ENCODE measurements at places on chromosomes 3 and 15.

- DNase-seq, result no peak
Observed at GRCh38 chr3:18886331-18886730, 262.0 kb upstream of the KCNH8 start.

DNA sequence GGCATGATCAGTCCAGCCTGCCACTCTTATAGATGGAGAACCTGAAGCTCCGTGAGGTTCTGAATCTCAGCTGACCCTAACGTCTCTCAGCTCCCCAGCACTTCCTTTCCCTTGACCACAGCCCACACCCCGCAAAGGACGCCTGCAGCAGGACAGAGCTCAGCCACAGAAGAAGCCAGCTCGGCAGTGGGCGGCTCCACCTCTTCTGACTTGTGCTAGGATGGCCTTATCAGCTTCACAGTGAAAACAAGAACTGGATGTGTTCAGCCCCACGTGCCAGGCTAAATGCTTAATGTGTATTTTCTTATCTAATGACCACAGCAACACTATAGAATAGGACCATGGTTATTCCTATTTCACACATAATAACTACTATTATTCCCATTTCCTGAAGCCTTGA, 127.6 kb downstream of the ARNT2 start:
- DNase-seq, result no peak

GRCh38 chr3:185793381-185793780, 31.5 kb downstream of the IGF2BP2 start:
- no peak for DNase-seq

- DNase-seq, result no peak
Observed at GRCh38 chr3:45381168-45381852, 7.1 kb upstream of the LARS2 start.

DNA sequence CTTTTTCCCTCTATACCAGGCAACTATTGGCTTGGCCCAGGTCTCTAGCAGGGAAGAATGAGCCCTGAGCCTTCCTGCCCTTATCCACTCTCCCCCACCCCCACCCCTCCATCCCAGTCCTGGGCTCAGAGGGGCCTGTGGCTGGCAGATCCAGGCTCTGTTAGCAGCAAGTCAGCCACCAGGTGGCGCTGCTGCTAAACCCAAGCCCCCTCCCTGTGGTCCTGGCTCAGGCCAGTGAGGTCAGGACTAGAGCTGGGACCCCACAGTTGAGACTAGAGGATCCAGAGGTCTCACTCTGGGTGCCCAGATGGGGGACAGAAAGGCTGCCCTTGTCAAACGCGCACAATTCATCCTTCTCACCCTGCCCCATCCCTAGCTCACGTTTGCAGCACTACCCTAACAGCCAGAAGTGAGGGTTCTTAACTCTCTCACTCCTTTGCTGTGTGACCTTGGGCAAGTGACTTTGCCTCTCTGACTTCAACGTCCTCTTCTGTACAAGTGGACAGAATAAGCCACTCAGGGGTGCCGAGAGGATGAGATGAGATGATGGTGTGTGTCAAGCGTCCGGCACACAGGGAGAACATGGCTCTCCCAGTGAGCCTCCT, 46.8 kb upstream of the SLC6A1 start:
- DNase-seq, result peak; percentile 62

DNA sequence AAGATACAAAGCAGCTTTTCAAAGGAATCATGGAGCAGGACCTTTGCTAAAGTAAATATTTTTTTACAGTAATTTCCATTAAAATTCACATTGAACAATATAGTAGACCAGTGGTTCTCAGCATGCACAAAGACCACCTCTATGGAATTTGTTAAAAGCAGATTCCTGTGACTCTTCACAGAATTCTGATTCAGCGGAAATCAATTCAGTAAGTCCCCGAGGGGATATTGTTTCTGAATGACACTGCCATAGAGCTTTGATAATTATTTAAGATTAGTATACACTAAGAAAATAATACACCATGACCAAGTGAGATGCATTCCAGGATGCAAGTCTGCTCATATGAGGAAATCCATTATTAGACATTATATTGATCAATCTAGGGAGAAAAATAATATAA, 161.9 kb upstream of the TNIK start:
- DNase-seq, result no peak

DNA sequence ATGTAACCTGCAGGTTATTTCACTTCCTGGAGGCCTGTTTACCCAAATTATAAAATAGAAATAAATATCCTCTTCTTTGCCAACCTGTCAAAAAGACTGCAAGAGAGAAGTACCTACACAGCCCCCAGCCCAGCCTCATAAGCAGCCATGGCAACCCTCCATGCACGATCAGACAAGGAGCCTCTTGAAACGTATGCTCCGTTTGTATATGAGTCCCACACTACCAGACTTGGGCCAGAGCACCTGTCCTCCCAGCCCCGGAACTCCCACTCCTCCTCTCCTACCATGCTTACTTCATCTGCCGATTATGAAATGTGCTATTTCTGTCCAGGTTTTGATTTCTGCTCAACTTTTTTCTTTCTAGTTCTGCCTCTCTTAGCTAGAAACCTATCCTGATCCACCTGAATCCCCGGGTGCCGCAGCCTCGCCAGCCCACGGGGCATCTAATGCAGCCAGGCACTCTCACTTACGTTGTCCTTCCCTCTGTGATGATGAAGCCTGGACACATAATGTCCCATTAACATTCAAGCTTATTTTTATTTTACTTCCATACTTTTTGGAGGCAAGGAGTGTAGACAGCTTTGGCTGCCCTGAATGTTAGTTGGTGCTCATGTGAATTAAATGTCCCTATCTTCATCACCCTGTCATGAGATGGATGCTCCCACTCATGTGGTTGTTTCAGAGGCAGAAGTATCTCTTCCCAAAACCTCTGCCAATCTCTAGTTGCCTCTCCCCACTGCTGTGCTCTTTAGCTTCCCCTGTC, 73.8 kb downstream of the MB21D2 start:
- DNase-seq, result no peak

- no peak for DNase-seq
Observed at GRCh38 chr3:48426401-48426909, 3.4 kb downstream of the PLXNB1 start.

- no peak for DNase-seq
Observed at GRCh38 chr3:20161714-20162113, 24.3 kb downstream of the SGO1 start.

- no peak for DNase-seq
Observed at GRCh38 chr3:133425898-133426297, 26.0 kb downstream of the BFSP2 start.

- no peak for DNase-seq
Observed at GRCh38 chr15:56383010-56383409, 17.8 kb downstream of the TEX9 start.

GRCh38 chr15:95329362-95329761, 1001.1 kb upstream of the NR2F2 start:
- peak; percentile 7 for DNase-seq
